ENCODE measurements at places on chromosomes 6 and 20. TPM values are rescaled to one million over a fixed set of nuclear protein-coding genes. Genes with fewer than 3 reads are reported as not detected.

Gene WDR27
- total RNA-seq = 22.0 TPM

Gene PDYN
- not detected for total RNA-seq

Gene RRBP1
- 27.2 TPM for total RNA-seq

Gene PPP1R3G
- total RNA-seq = not detected

Gene E2F1
- 1.2 TPM for total RNA-seq

Gene HAO1
- not detected for total RNA-seq

Gene CAPN11
- 1.5 TPM for total RNA-seq

- H3K4me3 ChIP-seq = no peak overlapping the region
- H3K27me3 ChIP-seq = no peaks in the 10 kb centered on the region
- H3K27ac ChIP-seq = no peak overlapping the region
- H3K36me3 ChIP-seq = no peaks in the 10 kb centered on the region
- no peak for DNase-seq
Observed at GRCh38 chr6:2807342-2808090, 34.1 kb downstream of the SERPINB1 start.

GRCh38 chr20:11986954-11987353, 69.3 kb downstream of the BTBD3 start:
- no peaks in the 10 kb centered on the region for H3K4me1 ChIP-seq
- no peaks in the 10 kb centered on the region for H3K36me3 ChIP-seq
- no peak for DNase-seq
- H3K27me3 ChIP-seq = no peaks in the 10 kb centered on the region

GRCh38 chr20:117518-117917, 24.9 kb upstream of the DEFB126 start:
- H3K36me3 ChIP-seq = no peaks in the 10 kb centered on the region
- no peak for DNase-seq
- no peaks in the 10 kb centered on the region for H3K4me1 ChIP-seq
- H3K4me3 ChIP-seq = no peak overlapping the region
- H3K27ac ChIP-seq = no peak overlapping the region

- no peak overlapping the region for H3K4me3 ChIP-seq
- H3K27me3 ChIP-seq = no peaks in the 10 kb centered on the region
- no peak for DNase-seq
- H3K27ac ChIP-seq = no peak overlapping the region
- peaks cover 24% of the 10 kb centered on the region for H3K4me1 ChIP-seq
Observed at GRCh38 chr20:24034820-24035219, 46.2 kb upstream of the GGTLC1 start.

DNA sequence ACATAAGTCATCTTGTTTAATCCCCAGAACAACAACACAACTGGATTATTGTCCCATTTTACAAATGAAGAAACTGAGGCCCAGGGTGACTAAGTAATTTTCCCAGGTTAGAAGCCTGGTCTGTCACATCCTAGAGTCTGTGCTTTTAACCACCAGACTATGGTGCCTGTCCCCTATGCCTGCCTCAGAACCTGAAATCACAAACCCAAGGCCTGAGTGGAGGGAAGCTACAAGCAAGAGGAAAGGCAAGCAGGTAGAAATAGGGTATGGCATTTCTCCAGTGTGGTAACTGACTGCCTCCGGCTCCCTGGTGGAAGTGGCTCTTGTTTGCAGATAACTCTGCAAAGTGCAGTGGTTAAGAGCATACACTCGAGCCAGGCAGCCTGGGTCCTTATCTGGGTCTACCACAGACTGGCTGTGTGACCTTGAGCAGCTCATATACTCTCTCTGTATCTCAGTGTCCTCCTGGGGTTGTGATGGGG, 2.5 kb downstream of the TMEM63B start:
- H3K36me3 ChIP-seq = peaks cover 5% of the 10 kb centered on the region
- H3K4me1 ChIP-seq = peaks cover 37% of the 10 kb centered on the region
- no peaks in the 10 kb centered on the region for H3K27me3 ChIP-seq
- DNase-seq = no peak
- no peak overlapping the region for H3K4me3 ChIP-seq

DNA sequence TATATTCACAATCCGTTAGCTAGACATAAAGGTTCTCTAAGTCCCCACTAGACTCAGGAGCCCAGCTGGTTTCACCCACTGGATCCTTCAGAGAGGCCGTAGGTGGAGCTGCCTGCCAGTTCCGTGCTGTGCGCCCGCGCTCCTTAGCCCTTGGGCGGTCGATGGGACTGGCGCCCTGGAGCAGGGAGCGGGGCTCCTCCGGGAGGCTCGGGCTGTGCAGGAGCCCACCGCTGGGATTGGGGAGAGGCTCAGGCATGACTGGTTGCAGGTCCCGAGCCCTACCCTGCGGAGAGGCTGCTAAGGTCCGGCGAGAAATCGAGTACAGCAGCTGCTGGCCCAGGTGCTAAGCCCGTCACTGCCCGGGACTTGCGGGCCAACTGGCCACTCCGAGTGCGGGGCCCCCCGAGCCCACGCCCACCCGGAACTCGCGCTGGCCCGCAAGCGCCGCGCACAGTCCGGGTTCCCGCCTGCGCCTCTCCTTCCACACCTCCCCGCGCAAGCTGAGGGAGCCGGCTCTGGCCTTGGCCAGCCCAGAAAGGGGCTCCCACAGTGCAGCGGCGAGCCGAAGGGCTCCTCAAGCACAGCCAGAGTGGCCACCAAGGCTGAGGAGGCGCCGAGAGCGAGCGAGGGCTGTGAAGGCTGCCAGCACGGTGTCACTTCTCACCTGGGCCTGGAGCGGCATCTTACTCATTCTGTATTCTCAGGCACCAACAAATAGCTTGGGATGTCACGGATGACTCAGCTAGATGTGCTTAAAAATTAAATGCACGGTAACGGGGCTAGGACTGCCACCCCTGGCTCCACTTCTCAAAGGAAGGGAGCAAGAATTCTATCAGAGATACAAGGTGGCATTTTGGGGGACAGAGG, 44.1 kb downstream of the IRF4 start:
- no peak overlapping the region for H3K27ac ChIP-seq
- peaks cover 20% of the 10 kb centered on the region for H3K4me1 ChIP-seq
- no peaks in the 10 kb centered on the region for H3K36me3 ChIP-seq

DNA sequence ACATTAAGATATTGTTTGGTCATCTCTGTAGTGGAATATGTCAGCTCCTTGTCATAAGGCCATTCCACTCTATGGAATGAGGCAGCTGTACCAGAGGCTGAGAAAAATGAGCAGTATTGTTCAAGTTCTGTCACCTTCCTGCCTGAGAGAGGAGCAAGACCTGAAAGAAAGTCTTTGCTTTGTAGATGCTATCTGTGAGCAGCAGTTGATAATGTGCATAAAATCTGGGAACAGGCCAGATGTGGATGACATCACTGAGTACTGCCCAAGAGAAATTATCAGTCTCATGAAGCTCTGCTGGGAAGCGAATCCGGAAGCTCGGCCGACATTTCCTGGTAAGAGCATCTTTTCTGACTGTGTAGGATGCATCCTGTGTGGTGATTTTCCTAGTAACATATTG, 16.8 kb downstream of the RIPK1 start:
- H3K4me1 ChIP-seq = peaks cover 6% of the 10 kb centered on the region
- H3K36me3 ChIP-seq = peaks cover 91% of the 10 kb centered on the region
- H3K27ac ChIP-seq = no peak overlapping the region

- H3K4me1 ChIP-seq = no peaks in the 10 kb centered on the region
- no peaks in the 10 kb centered on the region for H3K27me3 ChIP-seq
- H3K27ac ChIP-seq = no peak overlapping the region
Observed at GRCh38 chr6:162395181-162395580, 332.4 kb downstream of the PRKN start.

DNA sequence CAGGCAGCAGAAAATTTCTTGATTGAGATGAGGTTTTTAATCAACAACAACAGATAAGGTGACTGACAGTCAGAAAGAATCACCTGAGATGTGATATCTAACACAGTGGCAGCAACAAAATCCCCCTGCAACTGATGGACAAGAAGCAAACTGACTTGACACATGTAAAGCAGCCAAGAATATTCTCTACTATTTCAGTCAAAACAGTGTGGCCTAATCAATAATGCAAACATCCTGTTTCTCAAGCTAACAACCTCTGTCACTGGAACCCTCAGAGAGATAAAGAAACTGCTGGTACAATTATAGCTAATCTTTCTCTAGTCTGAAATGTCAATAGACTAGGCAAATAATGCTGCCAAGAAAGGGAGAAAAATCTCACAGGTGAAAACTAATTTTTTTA, 4.6 kb upstream of the CGA start:
- no peak overlapping the region for H3K27ac ChIP-seq
- no peaks in the 10 kb centered on the region for H3K36me3 ChIP-seq
- peaks cover 4% of the 10 kb centered on the region for H3K27me3 ChIP-seq
- H3K4me1 ChIP-seq = no peaks in the 10 kb centered on the region

GRCh38 chr6:52514514-52514913, 62.3 kb downstream of the TRAM2 start:
- peaks cover 49% of the 10 kb centered on the region for H3K36me3 ChIP-seq
- no peaks in the 10 kb centered on the region for H3K27me3 ChIP-seq
- no peak for DNase-seq
- no peak overlapping the region for H3K27ac ChIP-seq
- no peak overlapping the region for H3K4me3 ChIP-seq

- DNase-seq = peak; percentile 70
- no peak overlapping the region for H3K27ac ChIP-seq
- no peaks in the 10 kb centered on the region for H3K36me3 ChIP-seq
- peak overlapping the region; percentile 58 for H3K4me3 ChIP-seq
Observed at GRCh38 chr20:35600993-35601973, 14.3 kb upstream of the SPAG4 start.

- DNase-seq = no peak
- no peak overlapping the region for H3K27ac ChIP-seq
- no peaks in the 10 kb centered on the region for H3K36me3 ChIP-seq
- H3K4me3 ChIP-seq = no peak overlapping the region
- no peaks in the 10 kb centered on the region for H3K4me1 ChIP-seq
- H3K27me3 ChIP-seq = no peaks in the 10 kb centered on the region
Observed at GRCh38 chr6:95417856-95418255, 159.5 kb upstream of the MANEA start.

DNA sequence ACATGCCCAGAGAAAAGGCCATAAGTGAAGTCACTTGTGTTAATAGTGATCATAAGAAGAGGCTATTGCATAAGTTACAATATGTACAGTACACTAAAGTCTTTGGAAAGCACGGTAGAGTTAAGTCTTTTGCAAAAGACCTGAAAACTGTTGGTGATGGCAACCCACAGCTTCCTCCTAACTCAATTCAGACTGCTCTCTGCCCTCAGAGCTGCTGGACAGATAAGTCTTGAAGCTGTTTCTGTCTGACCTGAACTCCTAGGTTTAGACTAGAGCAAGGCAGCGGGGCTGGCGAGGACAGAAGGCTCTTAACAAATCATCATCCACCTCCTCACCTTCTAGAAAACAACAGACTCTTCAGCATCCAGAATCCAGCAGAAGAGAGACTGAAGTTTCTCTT, 125.4 kb downstream of the CD24 start:
- no peaks in the 10 kb centered on the region for H3K4me1 ChIP-seq
- H3K27me3 ChIP-seq = no peaks in the 10 kb centered on the region
- DNase-seq = no peak
- no peak overlapping the region for H3K4me3 ChIP-seq
- H3K36me3 ChIP-seq = no peaks in the 10 kb centered on the region
- H3K27ac ChIP-seq = no peak overlapping the region

GRCh38 chr20:1618479-1618878, 1.3 kb downstream of the SIRPB1 start:
- no peaks in the 10 kb centered on the region for H3K27me3 ChIP-seq
- H3K27ac ChIP-seq = no peak overlapping the region
- peaks cover 37% of the 10 kb centered on the region for H3K4me1 ChIP-seq

DNA sequence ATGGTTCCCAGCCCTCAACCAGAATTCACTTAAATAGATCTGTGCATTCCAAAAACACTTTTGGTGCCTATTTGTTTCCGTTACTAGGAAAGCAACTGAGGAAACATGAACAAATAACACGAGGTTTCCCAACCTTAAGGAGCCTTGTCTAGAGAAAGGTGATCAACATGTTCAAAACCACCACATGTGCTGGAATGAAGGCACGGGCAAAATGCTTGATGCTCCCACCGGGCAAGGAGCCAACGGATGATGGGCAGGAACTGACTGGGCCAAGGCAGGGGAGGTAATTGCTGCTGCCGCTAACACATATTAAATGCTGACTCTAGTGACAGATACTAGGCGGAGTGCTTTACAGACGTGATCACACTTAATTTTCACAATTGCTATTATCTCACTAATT, 2.5 kb downstream of the MYLK4 start:
- no peaks in the 10 kb centered on the region for H3K36me3 ChIP-seq
- no peak overlapping the region for H3K27ac ChIP-seq
- no peak overlapping the region for H3K4me3 ChIP-seq
- peaks cover 7% of the 10 kb centered on the region for H3K27me3 ChIP-seq
- no peak for DNase-seq

DNA sequence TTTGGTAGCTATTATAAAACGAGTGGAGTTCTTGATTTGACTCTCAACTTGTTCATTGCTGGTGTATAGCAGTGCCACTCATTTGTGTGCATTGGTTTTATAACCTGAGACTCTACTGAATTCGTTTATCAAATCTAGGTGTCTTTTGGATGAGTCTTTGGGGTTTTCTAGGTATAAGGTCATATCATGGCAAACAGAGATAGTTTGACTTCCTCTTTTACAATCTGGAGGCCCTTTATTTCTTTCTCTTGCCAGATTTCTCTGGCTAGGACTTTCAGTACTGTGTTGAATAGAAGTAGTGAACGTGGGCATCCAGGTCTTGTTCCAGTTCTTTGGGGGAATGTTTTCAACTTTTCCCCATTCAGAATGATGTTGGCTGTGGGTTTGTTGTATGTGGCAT, 38.8 kb downstream of the SUMO4 start:
- H3K27ac ChIP-seq = no peak overlapping the region
- H3K4me3 ChIP-seq = no peak overlapping the region
- H3K27me3 ChIP-seq = no peaks in the 10 kb centered on the region
- H3K4me1 ChIP-seq = no peaks in the 10 kb centered on the region

DNA sequence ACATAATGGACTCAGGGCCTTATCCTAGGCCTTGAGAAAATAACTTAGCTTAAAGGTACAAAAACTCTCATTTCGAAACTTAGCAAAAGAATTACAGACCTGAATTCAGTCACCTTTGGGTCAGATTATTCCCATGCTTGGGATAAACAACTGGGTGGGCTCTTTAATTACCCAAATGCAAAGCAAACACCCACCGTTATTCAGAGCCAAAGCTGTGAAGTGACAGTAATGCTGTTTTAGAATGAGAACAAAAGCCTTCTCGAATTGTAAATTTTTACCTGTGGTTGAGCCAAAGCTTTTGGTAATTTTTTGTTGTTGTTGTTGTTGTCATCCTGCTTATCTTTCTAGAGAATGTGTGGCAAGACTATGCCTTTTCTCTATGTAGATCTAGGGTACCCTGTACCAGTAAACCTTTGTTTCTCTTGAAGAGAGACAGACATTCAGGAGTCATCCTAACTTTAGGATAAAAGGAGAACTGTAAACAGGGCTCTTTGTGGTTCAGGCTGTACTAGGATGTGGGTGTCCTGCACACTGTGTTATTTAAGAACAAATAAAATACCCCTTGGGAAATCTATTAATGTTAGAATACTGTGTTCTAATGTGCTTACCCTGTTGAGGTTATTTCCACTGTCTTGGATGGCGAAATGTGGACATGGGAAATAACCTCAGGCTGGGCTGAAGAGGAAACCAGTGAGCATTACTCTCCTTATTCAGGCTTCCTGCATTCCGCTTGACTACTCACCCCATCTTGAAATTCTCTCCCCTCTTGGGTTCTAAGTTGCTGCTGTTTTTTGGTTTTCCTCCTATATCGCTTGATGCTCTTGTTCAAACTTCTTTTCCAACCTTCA, 480.7 kb downstream of the CD83 start:
- no peaks in the 10 kb centered on the region for H3K27me3 ChIP-seq
- H3K36me3 ChIP-seq = no peaks in the 10 kb centered on the region
- no peak overlapping the region for H3K27ac ChIP-seq
- DNase-seq = no peak
- no peak overlapping the region for H3K4me3 ChIP-seq
- no peaks in the 10 kb centered on the region for H3K4me1 ChIP-seq
